ENCODE measurements at places on chromosomes 1 and 21.

DNA sequence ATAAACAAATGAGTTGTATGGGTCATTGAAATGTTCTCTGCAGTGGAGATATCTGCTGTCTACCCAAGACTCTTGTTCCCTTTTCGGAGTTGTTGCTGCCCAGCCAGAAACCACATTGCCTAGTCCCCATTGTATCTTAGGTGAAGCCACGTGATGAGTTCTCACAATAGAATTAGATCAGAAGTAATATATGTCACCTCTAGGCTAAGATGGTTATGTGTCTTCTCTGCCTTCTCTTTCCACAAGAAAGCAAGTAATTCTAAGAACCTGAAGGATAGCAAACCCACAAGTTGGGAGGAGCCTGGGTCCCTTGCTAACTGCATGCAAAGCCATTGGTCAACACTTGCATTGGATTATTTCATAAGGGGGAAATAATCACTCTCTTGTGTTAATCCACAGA, 76.6 kb downstream of the ADCY10 start:
- DNase-seq: no peak

DNA sequence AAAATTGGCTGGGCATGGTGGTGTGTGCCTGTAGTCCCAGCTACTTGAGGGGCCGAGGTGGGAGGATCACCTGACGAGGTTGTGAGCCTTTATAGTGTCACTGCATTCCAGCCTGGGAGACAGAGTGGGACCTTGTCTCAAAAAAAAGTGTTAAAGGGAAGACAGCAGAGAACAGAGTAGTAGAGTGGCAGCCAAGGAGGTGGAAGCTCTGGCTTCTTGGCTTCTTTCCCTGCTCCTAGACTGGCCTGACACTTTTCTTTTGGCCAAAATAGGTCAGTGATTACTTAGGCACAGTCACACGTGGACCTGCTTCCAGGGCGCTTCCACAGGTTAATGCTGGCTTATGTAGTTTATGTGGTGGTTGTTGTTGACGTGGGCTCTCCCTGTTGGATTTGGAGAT, 3.2 kb downstream of the DIP2A start:
- no peak for DNase-seq

DNA sequence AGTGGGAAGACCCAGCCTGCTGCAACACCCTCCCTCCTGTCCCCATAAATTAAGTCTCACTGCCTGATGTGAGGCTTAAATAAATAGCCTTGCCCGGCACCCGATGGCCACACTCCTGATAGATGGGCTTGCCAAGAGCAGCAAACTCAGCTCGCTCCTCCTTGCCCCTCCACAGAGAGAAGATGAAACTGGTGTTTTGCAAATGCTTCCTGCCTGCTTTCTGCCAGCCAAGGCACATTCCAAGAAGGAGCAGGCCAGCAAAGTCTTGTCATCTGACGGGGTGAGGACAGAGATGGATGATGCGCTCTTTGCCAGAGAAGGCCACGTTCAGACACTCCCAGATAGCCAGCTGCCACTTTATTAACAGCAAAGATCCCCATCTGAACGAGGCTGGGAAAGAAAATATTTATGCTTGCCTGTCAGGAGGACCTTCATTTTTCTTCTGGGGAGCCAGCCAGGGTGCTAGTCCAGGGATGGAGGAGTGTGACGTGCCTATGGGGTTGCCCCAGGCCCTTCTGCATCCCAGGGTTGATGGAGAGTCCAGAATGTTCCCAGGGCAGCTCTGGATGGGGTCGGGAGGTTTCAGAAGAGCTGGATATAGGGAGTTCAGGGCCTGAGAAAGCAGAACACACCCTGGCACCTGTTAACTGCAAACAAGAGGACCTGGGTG, 265.4 kb downstream of the FOXD2 start:
- DNase-seq: no peak

GRCh38 chr21:44556879-44557278, 1.7 kb downstream of the KRTAP10-3 start:
- no peak for DNase-seq

GRCh38 chr1:52127181-52128180, 14.4 kb upstream of the ZFYVE9 start:
- DNase-seq: peak; percentile 44

All from fibroblast of skin of left quadriceps (primary cell).